ENCODE measurements at places on chromosomes 2 and 18.

DNA sequence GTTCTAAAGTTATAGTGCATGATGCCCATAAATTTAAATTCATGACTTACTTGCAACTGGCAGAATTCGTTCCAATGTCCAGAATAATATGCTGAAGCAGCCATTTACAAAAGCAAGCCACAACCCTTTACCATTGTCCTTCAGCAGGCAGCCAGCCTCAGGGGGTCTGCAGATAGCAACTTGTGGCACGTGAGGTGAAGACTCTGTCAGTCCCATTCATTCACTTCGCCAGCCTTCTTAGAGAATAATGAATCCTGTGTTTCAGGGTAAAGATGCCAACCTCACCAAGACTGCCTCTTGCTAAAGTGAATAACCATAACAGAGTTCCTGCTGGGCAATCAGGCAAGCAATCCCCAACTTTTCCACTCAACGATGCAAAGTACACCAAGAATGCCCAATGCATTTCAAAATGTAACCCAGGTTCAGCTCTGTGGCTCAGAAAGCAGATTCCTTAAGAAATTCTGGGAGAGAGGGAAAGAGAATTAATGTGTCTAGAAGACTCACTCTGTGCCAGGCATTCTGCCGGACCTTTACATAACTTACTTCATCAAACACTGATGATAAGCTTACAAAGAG, 315.4 kb downstream of the NCKAP5 start:
- no peak for DNase-seq

DNA sequence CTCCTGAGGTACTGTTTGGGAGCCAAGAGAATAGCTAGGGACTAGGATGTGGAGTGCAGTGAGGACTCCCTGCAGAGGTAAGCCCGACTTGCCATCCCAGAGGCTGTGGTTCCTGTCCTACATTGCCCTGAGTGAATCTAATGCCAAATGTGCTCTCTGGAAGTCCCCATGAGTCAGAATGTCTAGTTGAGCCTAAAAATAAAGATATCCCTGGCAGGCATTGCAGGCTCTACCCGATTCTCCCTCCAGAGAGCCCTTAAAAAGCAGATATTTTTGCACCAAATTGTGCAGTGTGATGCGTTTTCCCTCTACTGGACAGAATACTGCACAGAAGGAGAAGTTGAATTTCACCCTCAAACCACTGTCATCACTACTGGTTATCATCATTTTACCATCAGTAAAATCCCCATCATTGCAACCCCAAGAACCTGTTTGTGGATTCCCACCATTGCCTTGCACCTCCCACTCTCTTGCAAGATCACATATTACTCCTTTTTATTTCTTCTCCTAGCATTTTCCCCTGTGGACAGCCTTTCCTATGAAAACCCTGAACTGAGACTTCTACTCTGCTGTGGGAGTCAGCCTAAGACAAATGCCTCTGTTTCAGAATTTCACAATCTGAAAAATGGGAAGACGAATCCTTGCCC, 98.0 kb downstream of the MARCHF4 start:
- DNase-seq: no peak

DNA sequence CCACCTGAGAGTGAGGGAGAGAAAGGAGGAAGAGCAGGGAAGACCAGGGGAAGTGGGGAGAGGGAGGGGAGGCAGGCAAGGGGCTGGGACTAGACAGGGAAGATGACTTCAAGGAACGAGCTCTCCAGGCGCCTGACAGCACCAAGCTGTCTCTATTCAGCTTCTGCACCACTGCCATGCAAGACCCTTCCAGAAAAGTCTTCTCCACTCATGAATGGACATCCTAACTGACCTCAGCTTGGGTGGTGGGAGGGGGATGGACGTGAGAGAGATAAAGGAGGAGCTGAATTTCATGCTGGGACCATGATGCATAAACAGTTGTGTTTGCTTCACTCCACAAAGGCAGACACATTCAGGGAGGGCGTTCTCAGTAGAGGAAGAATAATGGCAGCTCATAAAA, 206.4 kb upstream of the ARL4C start:
- DNase-seq: no peak

GRCh38 chr2:78701546-78701945, 324.0 kb upstream of the REG3G start:
- no peak for DNase-seq

DNA sequence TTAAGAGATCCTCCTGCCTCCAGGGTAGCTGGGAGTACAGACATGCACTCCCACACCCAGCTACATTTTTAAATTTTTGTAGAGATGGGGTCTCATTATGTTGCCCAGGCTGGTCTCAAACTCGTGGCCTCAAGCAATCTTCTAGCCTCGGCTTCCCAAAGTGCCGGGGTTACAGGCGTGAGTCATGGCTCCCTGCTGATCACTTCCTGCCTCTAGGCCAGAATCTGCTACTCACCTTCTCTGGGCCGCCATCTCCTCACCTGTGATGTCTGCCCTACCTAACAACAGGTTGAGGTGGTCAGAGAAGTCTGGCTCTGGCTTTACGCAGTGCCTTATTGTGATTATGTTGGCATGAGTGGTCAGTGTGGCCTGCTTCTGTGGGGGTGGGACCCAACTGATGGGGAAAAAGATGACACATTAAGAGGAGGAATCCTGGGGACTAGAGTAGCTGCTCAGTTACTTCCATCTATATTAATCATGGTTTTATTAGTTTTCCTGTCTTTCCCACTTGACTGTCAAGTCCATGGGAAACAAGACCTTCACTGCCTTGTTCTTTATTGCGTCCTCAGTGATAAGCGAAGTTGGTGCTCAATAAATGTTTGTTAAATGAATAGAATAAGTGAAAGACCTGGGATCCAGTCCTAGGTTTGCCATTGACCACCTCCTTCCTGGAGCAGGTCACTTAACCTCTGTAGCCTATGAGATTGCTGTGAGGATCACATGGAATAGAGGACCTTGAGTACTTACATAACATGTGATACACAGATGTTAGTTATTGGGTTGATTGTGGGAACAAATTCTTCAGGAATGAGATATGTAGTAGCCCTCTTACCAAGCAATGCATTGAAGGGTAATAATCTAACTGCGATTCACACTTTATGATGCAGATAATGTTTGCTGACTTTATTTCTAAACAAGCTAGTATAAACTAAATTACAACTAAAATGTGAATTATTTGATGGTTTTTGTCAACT, 15.7 kb downstream of the KCTD1 start:
- no peak for DNase-seq

DNA sequence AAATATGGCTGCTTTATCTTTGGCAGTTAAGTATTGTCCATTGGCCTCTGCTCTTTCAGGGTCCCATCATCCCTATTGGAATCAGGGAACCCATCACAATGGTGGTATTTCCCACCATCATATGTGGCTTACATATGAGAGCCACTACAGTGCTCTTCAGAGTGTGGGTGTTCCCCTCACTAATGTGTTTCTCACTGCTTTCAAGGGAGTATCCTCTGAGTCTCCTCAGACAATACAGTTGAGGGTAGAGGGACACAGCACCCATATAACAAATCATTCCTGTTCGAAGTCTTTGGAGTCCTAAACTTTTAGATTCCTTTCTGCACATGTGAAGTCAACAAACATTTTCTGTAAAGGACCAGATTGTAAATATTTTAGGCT, 48.8 kb upstream of the DNAJC10 start:
- DNase-seq: no peak

GRCh38 chr2:14516844-14517243, 115.7 kb upstream of the LRATD1 start:
- DNase-seq: no peak

DNA sequence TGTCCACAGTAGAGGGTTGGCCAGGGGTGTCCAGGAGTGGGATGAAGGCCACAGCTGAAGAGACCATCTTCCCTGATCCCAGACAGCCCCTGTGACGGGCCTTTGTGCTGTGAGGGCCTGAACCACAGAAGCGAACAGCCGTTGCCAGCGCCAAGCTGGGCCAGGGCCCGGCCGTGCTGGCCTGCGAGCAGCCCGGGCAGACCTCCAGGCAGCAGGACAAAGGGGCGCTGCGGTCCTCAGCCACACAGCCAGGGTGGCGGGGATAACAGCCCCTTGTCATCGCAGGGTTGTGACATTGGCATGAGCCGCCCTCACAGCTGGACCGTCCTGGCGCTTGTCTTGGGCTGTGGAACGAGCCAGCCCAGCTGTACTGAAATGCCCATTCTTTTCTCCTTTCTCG, 161.1 kb downstream of the FAM210A start:
- DNase-seq: no peak

DNA sequence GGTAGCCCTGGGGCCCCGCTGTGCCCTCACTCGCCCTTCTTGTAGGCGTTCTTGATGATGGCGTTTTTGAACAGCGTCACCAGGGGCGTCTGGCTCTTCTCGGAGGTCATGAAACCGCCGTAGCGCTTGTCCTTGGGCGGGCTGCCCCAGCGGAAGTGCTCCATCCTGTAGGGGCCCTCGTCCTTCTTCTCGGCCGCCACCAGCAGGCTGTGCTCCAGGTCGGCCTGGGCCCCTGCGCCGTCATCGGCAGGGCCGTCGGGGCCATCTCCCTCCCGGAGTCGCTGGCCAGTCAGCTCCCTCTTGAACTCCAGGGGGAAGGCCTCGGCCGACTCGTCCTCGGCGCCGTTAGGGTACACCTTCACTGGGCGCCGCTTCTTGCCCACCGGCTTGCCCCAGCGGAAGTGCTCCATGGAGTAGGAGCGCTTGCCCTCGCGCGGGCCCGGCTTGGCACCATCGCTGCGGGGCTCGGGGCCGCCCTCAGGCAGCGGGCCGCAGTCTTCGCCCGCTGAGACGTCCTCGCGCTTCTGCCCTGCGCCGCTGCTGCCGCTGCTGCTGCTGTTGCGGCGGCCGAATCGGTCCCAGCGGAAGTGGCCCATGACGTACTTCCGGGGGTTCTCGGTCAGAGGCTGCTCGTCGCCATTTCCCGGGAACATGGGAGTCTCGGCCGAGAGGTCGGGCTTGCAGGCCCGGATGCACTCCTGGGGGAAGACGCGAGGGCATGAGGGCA, 7.2 kb downstream of the POMC start:
- no peak for DNase-seq

DNA sequence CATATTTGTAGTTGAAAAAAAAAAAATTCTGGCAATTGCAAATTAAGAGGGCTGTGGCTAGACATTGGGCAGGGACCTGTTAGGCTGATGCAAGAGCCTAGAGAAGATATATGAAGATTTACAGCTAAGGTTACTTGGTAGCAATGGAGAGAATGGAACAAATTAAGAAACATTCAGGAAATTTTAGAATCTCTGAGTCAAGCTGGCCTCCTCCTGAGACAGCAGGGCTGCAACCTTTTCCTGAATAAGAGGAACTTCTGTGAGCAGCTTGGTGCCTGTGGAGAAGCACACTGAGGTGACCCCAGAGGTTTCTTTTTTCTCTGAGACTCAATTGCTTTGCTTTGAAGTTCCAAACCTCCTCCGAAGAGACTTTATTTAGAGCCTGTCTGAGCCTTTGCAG, 118.6 kb upstream of the LRATD1 start:
- no peak for DNase-seq

- no peak for DNase-seq
These were observed 148.1 kb downstream of the BAZ2B start for GRCh38 chr2:159468257-159468656.

DNA sequence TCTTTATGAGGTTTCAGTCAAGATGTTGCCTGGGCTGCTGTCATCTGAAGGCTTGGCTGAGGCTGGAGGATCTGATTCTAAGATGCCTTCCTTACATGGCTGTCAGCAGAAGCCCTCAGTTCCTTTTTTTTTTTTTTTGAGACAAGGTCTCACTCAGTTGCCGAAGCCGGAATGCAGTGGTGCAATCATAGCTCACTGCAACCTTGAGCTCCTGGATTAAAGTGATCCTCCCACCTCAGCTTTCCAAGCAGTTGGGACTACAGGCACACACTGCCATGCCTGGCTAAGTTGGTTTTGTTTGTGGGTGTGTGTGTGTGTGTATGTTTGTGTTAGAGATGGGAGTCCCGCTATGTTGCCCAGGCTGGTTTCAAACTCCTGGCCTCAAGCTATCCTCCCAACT, 13.1 kb upstream of the SLC35F5 start:
- no peak for DNase-seq

GRCh38 chr18:34637094-34637801, 72.8 kb upstream of the DTNA start:
- DNase-seq: no peak

GRCh38 chr18:54357082-54357659, 487 bp downstream of the STARD6 start:
- no peak for DNase-seq

DNA sequence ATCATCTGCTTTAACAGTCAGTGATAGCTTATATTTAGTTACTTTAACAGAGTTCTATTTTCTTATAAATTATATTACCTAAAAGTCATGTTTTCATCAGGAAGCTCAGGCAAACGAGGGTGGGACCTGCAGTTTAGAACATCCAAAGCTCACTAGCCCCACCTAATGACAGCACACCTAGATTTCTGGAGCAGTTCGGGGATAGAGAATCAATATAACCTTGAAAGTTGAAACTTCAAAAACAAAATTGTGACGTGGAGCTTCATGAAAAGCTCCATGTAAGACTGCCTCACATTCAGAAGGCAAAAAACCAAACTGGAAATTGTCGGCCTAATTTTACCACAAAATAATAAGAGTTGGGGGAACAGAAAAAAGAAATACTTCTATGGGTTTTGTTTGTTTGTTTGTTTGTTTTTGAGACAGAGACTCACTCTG, 185.9 kb upstream of the CCDC150 start:
- no peak for DNase-seq

- DNase-seq: no peak
These were observed 1646.8 kb upstream of the TMEFF2 start for GRCh38 chr2:193841384-193842150.

GRCh38 chr2:45681675-45682074, 30.2 kb downstream of the PRKCE start:
- DNase-seq: no peak

GRCh38 chr2:159880729-159881128, 82.7 kb upstream of the CD302 start:
- no peak for DNase-seq

GRCh38 chr2:236511266-236511665, 58.4 kb upstream of the ACKR3 start:
- no peak for DNase-seq

DNA sequence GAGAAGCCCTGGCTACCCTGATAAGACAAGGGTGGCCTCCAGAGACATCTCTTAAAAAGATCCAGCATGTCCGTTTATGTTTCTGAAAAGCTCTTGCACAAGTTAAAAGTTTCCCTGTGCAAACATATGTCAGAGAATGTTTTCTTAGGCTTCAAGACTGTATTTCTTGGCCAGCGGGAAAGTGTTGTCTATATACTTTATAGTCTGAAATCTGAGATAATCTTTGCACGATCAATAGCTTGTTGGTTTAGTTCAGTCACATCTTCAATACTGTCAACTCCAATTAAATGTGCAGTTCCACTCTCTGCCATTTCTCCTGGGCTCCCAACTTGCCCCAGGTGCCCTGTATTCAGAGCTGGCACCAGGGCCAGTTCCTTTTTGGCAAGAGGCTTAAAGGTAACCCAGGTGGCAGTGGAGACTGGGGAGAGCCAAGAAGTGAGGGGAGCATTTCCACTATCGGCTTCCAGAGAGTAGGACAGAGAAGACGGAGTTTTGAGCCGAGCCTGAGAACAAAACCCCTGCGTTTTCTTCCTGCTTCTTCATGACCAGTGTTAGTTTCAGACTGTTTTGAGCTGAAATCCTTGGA, 64.4 kb downstream of the ACOXL start:
- DNase-seq: no peak

- no peak for DNase-seq
These were observed 108.5 kb upstream of the SMAD7 start for GRCh38 chr18:49059028-49059834.

GRCh38 chr2:212898011-212898410, 253.4 kb downstream of the IKZF2 start:
- DNase-seq: no peak

Measured in thoracic aorta (tissue), 2 donors.